ENCODE measurements at places on chromosomes 7 and 10. TPM values are rescaled to one million over a fixed set of nuclear protein-coding genes. Genes with fewer than 3 reads are reported as not detected.

DNA sequence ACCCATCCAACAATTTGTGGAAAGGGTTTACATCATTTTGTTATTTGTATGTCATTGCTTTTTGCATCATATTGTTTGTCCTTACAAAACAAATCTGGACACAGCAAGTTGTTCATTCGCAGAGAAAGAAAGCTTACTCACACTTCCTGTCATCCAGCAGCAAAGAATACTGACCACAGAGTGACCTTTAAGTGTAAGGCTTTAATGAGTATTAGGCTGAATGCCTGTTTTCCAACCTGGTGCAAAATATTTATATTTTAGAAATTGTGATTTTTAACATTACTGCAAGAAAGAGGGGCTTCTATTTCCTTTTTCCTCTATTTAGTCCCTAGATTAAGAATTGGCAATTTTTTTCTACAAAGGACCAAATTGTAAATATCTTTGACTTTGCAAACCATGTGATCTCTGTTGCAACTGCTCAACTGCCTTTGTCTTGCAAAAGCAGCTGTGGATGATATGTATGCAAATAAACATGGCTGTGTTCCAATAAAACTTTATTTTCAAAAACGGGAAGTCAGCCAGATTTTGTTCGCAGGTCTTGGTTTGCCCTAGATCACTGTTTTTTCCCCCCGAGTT lies 27.8 kb upstream of the ITGB1 start:
- DNase-seq, result no peak

GRCh38 chr7:134465491-134465890 lies 6.6 kb upstream of the AKR1B1 start:
- no peak for DNase-seq

GRCh38 chr7:22860784-22861482 lies 38.3 kb upstream of the TOMM7 start:
- DNase-seq, result no peak

FOXI2 gene
- total RNA-seq, result 0.14 TPM

DNA sequence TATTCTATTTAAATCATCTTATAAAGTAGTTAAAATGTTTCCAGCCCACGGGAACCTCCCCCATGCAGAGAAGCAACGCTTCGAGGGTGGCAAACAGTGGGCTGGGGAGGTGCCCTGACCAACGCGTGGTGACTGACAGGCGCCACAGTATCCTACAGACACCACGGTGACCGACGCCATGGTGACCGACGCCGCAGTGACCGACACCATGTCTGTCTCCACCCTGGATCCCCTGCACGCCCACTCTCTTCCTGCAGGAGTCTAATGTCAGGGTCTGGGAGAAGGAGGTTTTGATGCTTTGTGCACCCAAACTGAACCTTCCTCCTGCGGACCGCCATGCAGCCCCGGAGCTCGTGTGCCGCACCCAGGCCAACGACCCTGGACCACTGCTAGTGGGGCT lies 464.4 kb downstream of the PTPRN2 start:
- DNase-seq, result no peak

GRCh38 chr10:97729014-97729413 lies 7.9 kb upstream of the ZFYVE27 start:
- DNase-seq, result no peak

DNA sequence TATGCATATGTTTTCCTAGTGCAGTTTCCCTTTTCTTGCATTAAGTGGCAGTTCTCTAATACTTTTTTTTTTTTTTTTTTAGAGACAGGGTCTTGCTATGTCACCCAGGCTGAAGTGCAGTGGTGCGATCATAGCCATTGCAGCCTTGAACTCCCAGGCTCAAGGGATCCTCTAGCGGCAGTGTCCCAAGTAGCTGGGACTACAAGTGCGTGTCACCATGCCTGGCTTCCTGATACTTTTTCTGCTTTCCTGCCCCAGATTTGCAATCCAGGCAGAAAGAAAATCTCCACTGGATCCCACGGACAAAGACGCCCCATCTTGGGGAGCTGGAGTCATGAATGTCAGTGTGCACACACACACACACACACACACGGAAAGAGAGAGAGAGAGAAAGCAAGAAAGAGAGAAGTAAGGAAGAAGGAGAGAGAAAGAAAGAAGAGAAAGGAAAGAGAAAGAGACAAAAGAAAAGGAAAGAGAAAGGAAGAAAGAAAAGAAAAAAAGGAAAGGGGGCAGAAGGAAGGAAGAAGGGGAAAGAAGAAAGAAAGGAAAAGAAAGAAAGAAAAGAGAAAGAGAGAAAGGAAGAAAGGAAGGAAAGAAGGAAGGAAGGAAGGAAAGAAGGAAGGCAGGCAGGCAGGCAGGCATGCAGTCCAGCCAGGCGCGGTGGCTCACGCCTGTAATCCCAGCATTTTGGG lies 37.5 kb upstream of the OCM2 start:
- DNase-seq, result no peak

IGF2BP3 gene
- total RNA-seq, result not detected

DNA sequence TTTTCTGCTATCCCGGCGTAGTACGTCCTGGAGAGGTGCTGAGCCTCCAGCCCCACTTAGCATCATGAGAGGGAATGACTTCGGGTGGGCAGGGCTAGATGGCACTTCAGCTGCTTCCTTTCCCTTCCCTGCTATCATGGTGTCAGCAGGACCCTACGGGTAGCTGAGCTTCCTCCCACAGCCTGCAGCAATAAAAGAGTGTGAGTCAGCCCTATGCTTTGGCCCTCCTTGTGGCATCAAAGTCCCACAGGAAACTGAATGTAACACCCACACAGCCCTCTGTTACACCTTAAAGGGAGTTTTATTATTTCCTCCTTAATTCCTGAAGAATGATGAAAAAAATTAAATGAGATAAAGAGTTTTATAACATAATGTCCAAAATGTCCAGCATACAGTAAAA lies 458.1 kb downstream of the RPS24 start:
- no peak for DNase-seq

- peak; percentile 31 for DNase-seq
Measured at GRCh38 chr7:50069613-50070012, 23.4 kb downstream of the ZPBP start.

- no peak for DNase-seq
Measured at GRCh38 chr10:104038537-104038936, 47.1 kb downstream of the COL17A1 start.

DNA sequence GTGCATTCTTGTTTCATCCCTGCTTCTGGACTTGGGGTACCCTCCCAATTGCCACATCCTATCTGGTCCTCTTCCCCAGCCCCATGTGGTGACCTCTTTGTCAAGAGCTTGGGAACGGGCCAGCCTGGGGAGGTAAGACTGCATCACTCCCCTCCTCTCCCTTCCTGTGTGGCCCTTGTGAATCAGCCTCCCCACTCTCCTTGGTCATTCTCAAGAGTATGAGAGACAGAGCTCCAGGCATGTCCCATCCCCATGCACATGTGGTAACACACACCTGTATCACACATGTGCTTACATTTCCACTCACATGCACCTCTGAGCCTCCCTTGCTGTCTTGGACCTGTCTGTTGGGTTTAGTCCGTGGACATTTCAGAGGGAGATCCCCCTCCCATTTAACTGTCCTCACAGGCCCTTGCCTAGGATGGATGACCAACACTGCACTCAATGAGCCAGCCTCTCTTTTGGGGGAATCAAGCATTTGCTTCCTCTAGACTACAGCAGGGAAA lies 2.6 kb downstream of the MRPL43 start:
- no peak for DNase-seq

GRCh38 chr10:3428826-3429225 lies 256.2 kb upstream of the PITRM1 start:
- DNase-seq, result no peak

MBL2 gene
- not detected for total RNA-seq

DNA sequence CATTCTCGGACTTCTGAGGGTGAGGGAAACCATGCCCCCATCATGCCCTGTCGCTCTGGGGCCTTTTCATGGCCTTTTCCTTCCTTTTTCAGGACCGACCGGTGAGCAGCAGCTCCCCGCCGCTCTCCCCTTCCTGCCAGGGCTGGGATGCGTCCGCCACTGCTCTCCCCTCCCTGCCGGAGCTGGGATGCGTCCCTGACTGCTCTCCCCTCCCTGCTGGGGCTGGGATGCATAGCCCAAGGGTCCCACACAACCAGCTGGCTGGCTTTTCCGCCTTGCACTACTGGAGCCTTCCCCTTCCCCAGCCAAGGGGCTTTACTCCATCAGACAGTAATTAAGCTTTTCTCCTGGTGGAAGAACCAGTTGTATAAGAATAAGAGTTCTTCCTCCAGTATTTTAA lies 129.7 kb upstream of the COBL start:
- DNase-seq, result no peak

- peak; percentile 83 for DNase-seq
Measured at GRCh38 chr7:2019711-2020511, 212.8 kb downstream of the MAD1L1 start.

SORBS1 gene
- total RNA-seq, result 422 TPM

DNA sequence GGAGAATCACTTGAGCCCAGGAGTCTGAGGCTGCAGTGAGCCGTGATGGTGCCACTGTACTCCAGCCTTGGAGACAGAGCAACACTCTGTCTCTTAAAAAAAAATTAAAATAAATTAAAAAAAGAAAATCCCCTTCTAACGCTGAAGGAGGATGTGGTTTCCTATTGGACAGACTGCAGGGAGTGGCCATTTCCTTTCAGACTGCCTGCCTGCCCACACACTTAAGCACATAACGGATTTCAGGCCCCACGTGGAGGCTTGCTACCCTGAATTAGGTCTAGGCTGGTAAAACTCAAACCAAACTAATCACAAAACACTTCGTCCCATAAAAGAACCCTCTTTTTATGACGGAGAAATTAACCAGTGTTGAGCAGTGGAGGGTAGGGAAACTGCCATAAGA lies 34.0 kb downstream of the GATA3 start:
- no peak for DNase-seq

GRCh38 chr7:1160670-1161021 lies 650 bp upstream of the ZFAND2A start:
- no peak for DNase-seq

CAV2 gene
- total RNA-seq, result 105 TPM

TMEM178B gene
- total RNA-seq, result not detected

- DNase-seq, result no peak
Measured at GRCh38 chr7:141416650-141417270, 134.4 kb upstream of the AGK start.

- DNase-seq, result no peak
Measured at GRCh38 chr10:77417359-77417758, 220.2 kb downstream of the KCNMA1 start.

DNA sequence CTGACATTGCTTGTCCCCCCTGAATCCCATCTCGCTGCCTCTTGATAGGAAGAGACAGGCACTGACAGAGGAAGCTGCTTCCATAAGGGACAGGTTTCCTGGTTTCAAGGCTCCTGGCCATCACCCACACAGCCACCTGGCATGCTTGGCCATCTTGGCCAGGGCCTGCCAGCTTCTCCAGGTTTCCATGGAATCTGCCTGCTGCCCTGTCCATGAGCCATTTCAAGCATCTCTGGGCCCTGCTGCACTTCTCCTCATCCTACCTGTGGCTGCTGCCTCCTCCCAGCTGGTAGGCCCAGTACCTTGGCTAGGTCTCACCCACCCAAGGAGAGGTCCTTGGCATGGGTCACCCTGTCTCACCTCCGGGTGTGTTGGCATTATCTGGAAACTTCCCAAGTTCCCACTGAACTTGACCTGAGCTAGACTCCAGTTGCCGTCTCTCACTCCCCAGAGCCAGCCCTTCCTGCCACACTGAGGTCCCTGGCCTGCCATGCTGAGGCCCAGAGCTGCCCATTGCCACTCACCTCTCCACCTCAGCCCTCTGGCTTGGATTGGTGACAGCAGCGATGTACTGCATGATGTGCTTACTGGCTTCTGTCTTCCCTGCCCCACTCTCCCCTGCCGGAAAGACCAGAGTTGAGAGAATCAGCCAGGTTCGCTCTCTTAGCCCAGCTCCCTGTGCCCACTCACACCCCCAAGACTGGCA lies 2.6 kb downstream of the MYO1G start:
- no peak for DNase-seq

DNA sequence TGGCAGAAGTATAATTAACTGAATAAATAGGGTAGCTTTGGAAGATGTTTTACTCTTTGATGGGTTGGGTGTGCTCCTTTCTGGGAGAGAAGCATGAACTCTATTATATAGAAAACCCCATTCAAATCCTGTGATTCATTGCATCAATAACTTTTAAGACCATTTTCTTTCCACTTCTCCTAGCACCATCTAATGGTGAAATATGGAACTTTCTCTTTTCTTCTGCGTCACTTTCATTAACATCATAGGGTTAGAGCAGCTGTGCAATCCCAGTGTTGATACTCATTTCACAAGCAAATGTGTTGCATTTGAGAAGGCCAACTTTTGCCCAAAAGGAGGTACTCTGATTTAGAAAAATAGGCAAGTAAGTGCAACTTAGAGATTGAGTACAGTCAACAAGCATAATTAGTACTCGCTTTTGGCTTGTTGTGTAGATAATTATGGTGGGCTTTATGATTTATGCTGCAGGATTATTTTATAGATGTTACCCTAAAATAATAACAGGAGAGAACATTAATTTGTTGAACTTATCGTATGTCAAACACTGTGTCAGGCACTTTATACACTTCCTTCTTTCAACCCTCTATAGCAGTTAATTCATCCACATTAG lies 92.9 kb downstream of the CPED1 start:
- DNase-seq, result no peak

DNA sequence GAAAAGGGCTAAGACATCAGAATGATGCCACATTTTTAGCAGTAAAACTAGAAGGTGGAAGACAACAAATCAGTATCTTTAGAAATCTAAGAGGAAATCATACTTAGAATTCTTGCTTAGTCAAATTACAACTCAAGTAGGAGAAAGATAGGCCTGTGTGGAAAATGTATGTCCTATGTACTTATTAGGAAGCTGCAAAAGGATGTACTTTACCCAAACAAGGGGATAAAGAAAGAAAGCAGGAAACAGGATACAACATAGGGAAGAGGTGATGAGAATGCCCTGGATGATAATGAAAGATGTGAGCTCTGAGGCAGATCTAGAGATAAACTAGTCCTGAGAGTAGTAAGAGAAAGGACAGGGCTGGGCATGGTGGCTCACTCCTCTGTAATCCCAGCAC lies 54.9 kb downstream of the RNLS start:
- no peak for DNase-seq

DNA sequence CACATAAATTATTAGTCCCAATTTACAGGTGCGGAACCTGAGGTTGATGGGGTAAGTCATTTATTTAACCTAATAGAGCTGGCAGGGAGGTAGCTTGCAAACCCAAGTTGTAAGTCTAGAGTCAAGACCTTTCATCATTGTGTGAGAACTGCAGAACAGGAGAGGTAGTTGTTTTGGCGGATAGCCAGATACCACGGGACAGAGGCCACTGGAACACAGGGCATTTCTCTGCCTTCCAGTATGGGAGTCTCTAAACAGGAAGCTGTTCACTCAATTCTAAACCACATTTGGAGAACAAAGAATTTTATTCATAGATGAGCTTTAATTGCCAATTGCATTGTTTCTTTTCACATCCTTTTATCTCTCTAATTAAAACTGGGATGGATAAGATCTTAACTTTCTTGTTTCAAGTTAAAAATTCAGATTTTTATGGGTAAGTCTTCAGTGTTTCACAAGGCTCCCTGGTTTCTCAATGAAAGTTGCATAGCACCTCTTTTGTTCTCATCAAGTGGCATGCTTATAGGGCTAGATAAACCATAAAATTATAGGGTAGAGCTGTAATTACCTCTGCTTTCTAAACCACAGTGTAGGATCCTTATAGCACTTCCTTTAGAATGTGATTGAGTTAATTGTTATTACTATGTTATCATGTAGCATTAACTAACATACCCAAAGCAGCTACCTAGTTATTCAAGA lies 489.0 kb downstream of the GATA3 start:
- DNase-seq, result no peak
